Stimulated activated CD4-positive, alpha-beta T cell treated with anti-CD3 and anti-CD28 coated beads, Interleukin-1b, Interleukin-23, amount 100 ng/mL, for 48 hours (primary cell): ENCODE measurements at places on chromosomes 1 and 21.
A peak's percentile ranks its signal among the peaks of the same experiment; 100 is the strongest.

DNA sequence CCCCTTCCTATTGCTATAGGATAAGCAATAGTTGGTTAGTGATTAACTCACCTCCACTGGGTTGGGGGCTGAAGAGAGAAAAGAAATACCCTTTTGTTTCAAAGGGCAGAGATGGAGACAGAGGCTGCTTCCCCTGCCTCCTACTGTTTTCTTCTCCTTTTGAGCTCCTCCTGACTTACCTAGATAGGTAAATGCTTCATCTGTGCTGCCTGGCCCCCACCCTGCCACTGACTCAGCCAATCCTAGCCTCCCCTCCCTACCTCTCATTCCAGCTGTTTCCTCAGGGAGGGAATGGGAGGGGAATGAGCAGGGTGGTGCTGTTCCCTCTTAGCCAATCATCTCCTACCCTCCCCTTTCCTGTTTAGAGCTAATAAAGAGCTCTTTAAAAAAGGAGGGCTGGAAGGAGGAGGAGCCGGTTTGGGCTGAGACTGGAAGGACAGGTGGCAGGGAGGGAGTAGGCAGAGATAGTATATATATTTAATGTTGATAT is at the start of gene C1orf116:
TSS of gene C1orf116 (minus strand) at position 229 of the 490 bp plus-strand sequence. CDS start 5,158 bp downstream, outside the sequence.
- DNase-seq: no peak

GRCh38 chr21:31558189-31558961 is 101.1 kb upstream of the SOD1 start:
- peak; percentile 27 for DNase-seq

DNA sequence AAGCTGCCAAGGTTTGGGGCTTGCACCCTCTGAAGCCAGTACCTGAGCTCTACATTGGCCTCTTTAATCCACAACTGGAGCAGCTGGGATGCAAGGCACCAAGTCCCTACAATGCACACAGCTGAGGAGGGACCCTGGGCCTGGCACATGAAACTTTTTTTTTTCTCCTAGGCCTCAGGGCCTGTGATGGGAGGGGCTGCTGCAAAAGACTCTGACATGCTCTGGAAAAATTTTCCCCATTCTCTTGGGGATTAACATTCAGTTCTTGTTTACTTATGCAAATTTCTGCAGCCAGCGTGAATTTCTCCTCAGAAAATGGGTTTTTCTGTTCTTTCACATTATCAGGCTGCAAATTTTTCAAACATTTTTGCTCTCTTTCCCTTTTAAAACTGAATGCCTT is 1072.2 kb downstream of the BRINP3 start:
- no peak for DNase-seq

- DNase-seq: no peak
Observed at GRCh38 chr1:199082778-199083389, 444.0 kb downstream of the PTPRC start.

DNA sequence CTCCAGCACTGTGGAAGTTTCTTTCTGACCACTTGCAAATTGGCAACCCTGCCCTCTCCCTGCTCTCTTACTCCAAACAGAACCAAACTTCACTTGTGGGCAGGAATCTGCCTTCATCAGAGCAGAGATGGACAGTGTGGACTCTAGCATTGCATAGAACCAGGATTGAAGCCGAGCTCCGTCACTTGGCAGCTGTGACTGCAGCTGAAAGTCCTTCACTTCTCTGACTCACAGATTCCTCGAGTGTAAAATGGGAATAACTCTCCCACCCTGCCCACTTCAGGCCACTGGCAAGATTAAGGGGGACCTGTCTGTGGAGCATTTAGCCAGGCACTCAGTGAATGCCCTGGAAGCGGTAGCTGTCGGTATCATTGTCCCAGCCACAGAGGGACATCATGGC is 75.7 kb upstream of the ZBTB40 start:
- DNase-seq: no peak

DNA sequence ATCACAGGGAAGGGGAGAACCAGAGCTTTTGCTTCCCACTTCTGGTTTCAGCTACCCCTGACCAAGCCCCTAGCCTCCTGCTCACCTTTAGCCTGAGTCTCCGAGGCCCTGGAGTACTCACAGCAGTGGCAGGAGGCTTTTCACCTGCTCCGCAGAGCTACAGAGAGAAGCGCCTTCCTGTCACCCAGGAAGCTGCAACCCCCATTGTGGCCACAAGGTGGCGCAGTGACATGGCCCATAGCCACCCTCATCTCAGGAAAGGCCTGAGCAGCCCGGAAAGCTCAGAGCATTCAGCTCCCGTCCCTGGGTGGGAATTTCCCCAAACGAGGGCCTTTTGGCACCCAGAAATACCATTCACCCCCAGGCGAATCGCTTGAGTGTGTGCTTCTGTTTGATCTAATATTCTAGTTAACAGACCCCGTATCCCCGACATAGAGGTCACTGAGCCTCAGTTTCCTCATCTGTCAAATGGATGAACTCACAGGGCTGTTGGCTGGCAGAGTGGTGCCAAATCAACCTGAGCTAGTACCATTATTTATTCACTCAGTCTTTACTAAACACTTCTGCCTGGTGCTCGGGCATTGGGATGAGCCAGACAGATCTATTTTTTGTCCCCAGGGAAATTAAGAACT is 25.3 kb downstream of the A3GALT2 start:
- peak; percentile 84 for DNase-seq

DNA sequence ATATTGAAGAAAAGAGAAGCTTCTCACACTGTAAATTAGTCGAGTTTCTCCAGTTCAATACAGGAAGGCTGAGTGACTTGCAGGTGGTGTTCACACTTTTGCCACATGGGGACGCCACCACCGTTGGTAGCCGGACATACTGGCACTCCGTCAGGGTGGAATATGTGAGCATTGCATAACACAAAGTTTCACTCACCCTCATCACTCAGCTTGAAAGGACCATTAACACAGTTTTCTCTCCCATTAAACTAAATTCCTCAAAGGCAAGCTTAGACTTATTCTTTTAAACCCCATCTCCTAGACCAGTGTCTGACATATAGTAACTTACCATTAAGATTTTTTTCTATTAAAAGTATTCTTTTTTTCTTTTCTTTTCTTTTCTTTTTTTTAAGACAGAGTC is 105.3 kb upstream of the SERBP1 start:
- peak; percentile 67 for DNase-seq

DNA sequence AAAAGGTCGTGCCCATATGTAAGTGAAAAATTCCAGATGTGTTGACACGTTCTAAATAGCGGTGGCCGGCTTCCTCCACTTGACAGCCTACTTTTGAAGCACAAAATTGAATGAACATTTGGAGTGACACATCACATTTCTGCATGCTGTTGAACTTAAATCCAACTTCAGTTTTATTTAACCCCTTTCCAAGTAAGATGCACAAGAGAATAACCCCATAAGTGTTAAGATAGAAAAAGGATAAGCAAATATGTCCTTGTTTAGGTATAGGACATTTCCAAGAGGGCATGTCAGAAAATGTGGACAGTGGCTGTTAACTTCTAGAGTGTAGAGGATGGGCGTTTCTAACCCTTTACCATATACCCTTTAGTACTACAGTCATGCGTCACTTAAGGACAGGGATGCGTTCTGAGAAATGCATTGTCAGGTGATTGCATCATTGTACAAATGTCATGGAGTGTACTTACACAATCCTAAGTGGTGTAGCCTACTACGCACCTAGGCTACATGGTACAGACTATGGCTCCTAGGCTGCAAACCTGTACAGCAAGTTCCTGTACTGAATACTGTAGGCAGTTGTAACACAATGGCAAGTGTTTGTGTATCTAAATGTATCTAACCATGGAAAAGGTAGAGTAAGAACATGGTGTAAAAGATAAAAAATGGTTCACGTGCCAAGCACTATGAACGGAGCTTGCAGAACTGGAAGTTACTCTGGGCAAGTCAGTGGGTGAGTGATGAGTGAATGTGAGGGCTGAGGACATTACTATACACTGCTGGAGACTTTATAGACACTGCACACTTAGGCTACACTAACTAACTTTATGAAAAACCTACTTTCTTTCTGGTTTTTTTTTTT is 9.3 kb upstream of the FAM89A start:
- no peak for DNase-seq

GRCh38 chr21:41965461-41966013 is 11.7 kb upstream of the C2CD2 start:
- DNase-seq: no peak

DNA sequence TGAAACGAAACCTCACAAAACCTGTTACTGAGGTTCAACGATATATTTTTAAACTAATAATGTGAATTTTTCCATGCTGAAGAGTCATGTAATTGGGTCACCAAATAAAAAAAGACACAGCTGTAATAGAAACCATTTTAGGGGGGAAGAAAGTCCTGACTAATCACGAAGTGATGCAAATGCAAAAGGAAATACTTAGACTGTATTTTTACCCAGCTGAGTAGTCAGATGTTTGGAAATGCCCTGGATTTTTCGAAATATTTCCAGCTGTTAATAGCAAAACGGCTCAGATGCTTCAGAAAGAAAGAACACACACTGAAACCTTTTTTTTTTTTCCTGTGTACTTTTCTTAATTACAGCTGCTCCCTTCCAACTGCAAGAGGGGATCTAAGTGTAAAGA is 210.3 kb downstream of the SETD4 start:
- DNase-seq: no peak

DNA sequence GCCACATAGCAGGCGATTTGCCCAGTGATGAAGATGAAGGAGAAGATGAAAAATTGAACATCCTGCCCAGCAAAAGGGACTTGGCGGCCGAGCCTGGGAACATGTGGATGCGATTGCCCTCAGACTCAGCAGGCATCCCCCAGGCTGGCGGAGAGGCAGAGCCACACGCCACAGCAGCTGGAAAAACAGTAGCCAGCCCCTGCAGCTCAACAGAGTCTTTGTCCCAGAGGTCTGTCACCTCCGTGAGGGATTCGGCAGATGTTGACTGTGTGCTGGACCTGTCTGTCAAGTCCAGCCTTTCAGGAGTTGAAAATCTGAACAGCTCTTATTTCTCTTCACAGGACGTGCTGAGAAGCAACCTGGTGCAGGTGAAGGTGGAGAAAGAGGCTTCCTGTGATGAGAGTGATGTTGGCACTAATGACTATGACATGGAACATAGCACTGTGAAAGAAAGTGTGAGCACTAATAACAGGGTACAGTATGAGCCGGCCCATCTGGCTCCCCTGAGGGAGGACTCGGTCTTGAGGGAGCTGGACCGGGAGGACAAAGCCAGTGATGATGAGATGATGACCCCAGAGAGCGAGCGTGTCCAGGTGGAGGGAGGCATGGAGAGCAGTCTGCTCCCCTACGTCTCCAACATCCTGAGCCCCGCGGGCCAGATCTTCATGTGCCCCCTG is 3.3 kb downstream of the ZBTB18 start:
- DNase-seq: no peak

- no peak for DNase-seq
Observed at GRCh38 chr1:80506216-80506615, 1294.5 kb upstream of the ADGRL2 start.

- no peak for DNase-seq
Observed at GRCh38 chr1:24558902-24559791, 3.3 kb downstream of the NCMAP start.

GRCh38 chr1:194705123-194705854 is 1518.9 kb upstream of the B3GALT2 start:
- DNase-seq: no peak

DNA sequence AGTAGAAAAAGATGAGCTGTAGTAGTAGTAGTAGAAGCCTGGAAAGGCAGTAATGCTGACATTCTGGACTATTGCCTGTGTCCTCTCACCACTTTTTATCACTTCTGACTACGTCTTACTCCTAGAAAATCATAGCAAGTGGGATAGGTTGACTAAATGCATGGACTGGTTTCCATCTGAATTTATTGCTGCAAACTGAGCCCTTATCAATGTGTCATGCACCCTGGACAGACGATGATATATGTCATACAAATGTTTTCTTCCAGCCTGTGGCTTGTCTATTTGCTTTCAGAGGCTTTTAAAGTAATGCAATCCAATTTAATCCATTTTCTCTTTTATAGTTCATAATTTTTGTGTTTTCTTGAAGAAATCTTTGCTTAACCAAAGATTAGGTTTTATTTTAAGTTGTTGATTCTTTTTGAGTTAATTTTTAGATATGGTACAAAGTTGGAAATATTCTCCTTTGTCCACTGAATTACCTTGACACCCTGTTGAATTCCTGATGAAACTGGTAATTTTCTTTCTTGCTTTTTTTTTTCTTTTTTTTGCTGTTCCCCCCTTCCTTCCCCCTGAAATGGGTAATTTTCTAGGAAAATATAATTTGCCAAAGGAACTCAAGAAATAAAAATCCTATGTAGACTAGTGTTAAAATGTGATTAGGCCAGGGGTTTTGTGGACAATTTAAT is 47.1 kb downstream of the PHACTR4 start:
- no peak for DNase-seq

DNA sequence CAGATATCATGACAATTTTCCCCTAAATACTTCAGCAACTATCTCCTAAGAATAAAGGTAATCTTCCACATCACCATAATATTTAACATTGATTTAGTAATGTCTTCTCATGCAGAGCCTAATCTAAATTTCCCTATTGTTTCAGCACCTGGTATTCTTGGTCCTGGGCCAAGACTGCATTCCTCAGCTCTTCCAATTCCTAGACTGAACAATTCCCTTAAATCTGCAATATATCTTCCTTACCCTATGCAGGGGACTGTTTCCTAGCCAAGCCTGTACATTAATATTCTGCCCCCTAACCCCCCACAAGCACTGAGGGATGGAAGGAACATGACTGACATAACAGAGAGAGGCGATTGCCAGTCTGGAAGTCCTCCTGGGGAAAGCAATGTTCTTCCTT is 28.7 kb upstream of the DISP1 start:
- DNase-seq: no peak

GRCh38 chr1:12460911-12461621 is 156.9 kb downstream of the DHRS3 start:
- DNase-seq: no peak

- DNase-seq: no peak
Observed at GRCh38 chr1:221556435-221556834, 185.5 kb downstream of the DUSP10 start.

DNA sequence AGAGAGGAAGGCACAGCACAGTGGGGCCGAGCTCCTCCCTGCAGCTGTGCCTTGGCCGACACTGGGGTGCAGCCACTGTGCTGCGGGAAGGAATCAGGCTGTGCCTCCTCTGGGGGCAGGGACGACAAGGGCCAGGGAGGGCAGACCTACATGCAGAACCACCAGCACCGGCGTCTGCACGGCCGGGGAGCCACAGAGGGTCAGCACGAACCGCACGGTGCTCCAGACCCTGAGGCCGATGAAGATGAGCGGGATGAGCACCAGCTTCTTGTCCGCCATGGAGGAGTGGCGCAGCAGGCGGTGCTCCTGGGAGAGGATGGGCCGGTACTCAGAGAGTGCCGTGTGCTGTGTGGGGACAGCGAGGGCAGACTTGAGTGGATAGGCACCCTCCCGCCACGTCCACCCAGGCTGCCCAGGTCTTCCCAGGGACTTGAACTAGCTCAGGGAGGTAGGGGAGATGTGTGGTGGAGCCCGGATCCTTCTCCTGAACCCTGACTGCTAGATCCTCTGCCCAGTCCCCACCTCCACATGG is 23.5 kb downstream of the GPR157 start:
- no peak for DNase-seq
